ENCODE measurements at places on chromosomes 6 and 20.

GRCh38 chr6:6697620-6698019, 109.1 kb downstream of the LY86 start:
- DNase-seq: no peak

DNA sequence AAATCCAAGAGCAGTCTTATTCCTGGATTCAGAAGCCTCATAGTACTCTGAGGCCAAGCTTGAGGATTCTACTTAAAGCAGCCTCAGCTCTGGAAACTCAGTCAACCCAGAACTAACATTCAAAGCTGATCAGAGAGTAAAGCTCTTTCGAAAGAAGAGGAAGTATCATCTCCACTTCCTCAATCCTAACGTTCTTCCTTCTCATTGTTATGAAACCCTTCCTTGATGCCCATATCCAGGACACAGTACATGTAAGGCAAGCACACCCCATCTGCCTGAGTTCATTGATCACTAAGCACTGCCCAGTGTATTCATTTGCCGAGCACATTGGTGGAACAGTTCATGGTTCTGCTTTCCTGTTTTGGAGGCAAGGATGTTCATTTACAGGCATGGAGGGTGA, at the start of gene IPCEF1:
Gene IPCEF1, minus strand, starts transcription at position 114 of the 400 bp plus-strand sequence. CDS start 90,856 bp downstream, outside the sequence.
- no peak for DNase-seq

- DNase-seq: no peak
These were observed 65.9 kb downstream of the GFOD1 start for GRCh38 chr6:13421425-13422059.

DNA sequence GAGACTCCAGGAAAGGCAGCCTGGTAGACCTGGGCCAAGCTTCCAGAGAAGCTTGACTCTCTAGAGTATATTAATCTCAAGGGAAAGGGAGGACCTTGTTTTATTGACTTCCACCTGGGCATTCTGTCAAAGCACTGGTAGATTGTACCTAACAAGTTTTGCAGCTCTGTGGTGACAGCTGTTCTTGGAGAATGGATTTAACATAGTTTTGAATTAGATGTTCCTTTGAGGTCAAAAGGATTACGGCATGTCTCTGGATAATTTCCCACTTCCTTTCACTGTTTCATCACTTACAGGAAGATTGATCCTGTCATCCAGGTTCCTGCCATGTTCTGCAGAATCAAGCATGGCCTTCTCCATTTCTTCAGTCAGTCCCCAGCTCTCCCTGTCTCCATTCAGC, 246.0 kb downstream of the PHACTR1 start:
- no peak for DNase-seq

DNA sequence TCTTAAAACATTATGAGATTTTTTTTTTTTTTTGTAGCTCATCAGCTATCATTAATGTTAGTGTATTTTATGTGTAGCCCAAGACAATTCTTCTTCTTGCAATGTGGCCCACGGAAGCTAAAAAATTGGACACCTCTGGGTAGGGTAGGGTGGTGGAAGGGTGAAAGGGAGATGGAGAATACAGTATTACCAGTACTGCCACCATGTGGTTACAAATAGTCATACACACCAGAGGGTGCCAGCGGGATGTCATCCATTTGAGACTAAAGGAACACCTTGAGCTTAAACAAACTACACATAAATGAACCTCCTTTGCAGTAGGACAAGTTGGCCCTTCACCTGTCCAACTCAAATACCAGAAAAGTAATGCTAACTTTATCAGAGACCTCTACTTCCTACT, 601.9 kb downstream of the HTR1B start:
- no peak for DNase-seq

DNA sequence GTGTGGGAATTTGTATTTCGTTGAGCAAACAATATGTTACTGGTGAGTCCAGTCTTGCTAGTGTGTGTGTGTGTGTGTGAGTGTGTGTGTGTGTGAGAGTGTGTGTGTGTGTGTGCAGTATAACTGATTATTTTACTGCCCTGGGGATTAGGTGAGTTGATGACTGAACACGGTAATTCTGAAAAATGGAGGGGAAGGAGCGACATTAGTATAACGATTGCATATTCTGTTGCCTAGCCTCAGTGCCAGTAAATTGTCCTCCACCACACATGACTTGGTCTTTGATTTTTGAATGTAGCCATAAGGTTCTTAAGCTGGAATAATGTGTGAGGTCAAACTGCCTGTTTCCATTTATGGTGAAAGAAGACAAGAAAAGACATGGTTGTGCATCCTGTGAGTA, 121.1 kb downstream of the SLC24A3 start:
- no peak for DNase-seq

DNA sequence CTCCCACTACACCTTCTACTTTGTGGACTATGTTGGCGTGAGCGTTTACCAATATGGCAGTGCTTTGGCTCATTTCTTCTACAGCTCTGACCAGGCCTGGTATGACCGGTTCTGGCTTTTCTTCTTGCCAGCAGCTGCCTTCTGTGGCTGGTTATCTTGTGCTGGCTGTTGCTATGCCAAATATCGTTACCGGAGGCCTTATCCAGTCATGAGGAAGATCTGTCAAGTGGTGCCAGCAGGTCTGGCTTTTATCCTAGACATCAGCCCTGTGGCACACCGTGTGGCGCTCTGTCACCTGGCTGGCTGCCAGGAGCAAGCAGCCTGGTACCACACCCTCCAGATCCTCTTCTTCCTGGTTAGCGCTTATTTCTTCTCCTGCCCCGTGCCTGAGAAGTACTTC, 16.5 kb upstream of the EFHC1 start:
- DNase-seq: peak; percentile 72

DNA sequence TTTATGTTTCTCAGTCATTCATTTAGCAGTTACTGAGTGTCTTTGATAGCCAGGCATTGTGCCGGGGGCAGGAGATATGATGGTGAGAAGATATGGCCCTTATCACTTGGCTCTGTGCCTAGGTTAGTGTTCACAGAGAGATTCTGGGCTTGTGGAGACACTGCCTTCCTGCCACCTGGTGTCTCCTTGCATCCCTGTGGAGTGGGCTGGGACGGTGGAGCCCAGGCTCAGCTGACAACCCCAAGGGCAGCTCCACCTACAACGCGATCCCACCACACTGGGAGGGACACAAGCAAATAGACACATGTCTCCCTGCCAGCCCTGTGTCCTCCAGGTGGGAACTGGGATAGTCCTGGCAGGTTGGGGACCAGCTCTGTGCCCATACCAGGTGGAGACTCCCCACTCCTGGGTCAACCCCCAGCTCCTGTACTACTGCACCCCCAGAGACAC, 30.3 kb upstream of the VEGFA start:
- DNase-seq: no peak

DNA sequence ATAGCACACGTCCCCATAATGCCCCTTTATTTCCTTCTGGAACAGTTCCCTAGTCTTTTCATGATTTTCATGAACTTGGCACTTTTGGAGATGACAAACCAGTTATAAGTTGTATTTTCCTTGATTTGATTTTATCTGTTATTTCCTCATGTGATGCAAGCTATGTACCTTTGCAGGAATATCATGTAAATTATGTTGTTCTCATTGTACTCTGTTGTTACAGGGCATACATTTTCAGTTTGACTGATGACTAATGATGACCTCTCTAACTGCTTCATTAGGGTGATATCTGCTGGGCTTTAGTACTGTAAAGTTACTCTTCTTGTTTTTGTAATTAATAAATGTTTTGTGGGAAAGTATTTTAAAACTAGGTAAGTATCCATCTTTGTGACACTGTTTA, 147.3 kb downstream of the ZFAND3 start:
- DNase-seq: no peak

- DNase-seq: no peak
These were observed 52.6 kb upstream of the NAA20 start for GRCh38 chr20:19964289-19965265.

DNA sequence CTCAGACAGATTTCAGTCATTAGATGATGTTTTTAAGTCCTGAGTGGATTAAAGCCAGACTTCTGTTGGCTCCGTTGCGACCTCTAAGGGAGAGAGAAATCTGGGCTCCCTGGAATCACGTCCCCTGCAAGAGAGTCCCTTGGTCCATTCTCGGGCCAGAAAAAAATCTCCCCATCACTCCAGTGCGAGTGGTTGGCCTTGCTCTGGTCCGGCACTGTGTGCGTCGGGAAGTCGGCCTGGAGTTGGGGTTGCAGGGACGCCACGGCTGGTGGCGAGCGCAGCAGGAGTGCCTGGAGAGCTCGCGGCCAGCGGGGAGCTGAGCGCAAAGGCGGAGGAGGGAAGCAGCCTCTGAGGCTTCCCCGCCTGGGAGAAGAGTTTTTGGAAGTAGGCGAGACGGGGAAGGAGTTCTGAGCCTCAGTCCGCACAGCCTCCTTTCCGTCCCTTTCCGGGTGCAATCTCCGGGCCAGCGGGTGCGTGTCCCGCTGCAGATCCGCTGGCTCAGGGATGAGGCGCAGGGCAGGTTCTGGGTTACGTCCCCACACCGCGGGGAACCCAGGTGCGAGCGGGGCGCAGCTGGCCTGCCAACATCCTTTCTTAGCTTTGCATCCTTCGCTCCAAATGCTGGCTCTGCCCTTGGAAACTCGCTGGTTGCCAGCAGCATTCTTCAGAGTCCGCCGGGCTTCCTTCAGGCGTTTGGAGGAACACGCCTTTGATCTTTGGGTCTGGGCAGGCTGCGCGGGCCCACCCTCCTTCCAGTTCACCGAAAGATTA, 6.8 kb downstream of the TCF21 start:
- no peak for DNase-seq

DNA sequence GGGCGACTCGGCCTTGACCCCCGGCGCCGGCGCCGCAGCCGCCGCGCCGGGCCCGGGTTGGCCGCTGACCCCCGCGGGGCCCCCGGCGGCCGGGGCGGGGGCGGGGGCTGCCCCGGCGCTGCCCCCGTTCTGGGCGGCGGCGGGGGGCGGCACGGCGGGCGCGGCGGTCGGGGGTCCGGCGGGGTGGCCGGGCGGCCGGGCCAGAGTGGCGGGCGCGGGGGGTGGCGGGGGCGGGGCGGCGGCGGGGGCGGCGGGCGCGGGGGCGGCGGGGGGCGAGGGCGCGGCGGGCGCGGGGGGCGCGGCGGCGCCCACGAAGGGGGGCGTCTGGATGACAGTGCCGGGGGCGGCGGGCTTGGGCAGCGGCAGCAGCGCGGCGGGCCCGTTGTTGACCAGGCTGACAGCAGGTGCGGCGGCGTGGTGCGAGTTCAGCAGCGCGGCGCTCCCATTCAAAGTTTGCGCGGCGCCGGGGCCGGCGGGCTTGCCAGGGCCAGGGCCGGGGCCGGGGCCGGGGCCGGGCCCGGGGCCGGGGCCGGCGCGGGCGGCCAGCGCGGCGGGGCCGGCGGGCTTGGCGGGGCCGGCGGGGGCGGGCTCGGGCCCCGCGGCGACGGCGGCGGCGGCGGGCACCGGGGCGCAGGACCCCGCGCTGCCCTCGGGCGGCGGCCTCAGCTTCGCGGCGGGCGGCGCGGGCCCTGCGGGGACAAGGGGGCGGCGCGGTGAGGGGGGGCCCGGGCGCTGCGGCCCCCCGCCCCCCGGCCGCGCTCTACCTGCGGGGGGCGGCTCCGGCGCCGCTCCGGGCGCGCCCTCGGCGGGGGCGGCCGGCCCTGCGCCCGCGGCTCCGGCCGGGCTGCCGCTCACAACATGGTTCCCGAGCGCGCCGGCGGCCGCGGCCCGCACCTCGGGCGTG, 659 bp downstream of the TAF4 start:
- peak; percentile 9 for DNase-seq

DNA sequence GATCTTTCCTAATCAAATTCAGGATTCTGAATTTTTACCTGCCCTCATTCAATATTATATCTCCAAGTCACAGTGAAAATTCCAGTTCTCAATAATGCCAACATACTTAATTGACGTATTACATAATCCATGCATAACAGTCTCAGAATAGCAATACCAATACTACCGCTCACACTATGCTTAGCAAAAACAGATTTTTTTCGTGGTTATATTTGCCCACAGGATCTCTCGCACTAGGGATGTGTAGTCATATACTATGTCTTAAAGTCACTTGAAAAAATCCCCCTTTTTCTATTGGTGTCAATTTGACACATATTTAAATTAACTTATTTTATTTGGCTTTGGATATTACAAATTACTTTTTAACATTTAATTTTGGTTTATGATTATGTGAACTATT, 323.1 kb upstream of the SLC35B3 start:
- no peak for DNase-seq

DNA sequence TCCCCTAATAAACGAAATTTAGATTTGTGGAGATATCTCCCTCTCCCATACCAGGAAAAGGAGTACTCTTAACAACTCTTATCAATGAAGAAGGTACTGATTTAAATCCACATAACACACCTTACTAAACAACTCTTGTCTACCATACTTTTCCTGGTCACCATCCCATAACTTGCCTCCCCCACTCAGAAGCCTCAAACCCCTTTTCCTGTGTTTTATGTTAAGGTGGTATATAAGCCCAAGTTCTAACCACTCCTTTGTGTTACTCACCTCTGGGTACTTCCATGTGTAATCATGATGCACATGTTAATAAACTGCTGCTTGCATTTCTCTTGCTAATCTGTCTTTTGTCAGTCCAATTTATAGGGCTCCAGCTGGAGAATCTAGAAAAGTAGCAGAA, 330.7 kb downstream of the CD83 start:
- DNase-seq: no peak

- no peak for DNase-seq
These were observed 41.3 kb downstream of the FRK start for GRCh38 chr6:116019428-116019827.

- DNase-seq: peak; percentile 60
These were observed 116.0 kb downstream of the TRIM27 start for GRCh38 chr6:28807682-28808280.

- peak; percentile 92 for DNase-seq
These were observed 44.9 kb downstream of the OR2B2 start for GRCh38 chr6:27867051-27867944.

DNA sequence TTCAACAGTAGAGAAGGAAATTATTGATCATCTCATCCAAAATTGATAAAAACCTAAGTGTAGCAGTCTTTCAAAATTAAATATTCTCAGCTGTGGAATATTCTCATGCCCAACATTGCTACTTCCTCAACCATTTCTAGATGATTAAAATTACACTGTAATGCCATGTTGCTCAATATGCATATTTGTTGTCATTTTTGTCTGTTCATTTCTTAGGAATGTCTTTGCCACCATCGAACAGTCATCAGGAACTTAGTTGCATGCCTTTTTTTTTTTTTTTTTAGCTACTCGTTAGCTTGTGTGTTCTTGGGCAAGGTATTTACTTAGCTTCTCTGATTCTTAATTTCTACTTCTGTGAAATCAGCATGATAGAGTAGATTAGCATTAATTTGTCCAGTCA, 188.6 kb downstream of the DTNBP1 start:
- DNase-seq: no peak

GRCh38 chr20:47765691-47766594, 19.3 kb downstream of the SULF2 start:
- DNase-seq: no peak

- DNase-seq: no peak
These were observed 22.4 kb upstream of the PMEPA1 start for GRCh38 chr20:57732226-57732625.

GRCh38 chr6:131979515-131980337, 28.6 kb upstream of the CCN2 start:
- DNase-seq: no peak

DNA sequence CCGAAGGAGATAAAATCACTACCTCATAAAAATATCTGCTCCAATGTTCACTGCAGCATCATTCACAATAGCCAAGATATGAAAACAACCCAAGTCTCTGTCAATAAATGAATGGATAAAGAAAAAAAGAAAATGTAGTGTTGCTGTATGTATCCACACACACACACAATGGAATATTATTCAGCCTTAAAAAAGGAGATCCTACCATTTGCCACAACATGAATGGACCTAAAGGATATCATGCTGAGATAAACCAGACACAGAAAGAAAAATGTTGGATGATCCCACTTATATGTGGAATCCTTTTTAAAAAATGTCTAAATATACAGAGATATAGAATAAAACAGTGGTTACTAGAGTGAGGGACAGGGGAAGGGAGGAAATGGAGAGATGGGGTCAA, 192.2 kb upstream of the TAB2 start:
- DNase-seq: no peak

GRCh38 chr20:40978761-40979160, 49.9 kb upstream of the TOP1 start:
- no peak for DNase-seq

All from NCI-H1105 (cell line).